ENCODE measurements at places on chromosomes 16 and 17. TPM values are rescaled to one million over a fixed set of nuclear protein-coding genes. Genes with fewer than 3 reads are reported as not detected.

- no peaks in the 10 kb centered on the region for H3K27me3 ChIP-seq
- H3K4me1 ChIP-seq: no peaks in the 10 kb centered on the region
- H3K36me3 ChIP-seq: no peaks in the 10 kb centered on the region
- no peak for DNase-seq
- no peak overlapping the region for H3K4me3 ChIP-seq
Observed at GRCh38 chr16:20830372-20830771, 24.0 kb downstream of the REXO5 start.

GRCh38 chr17:34249478-34249877 is 5.6 kb upstream of the CCL2 start:
- H3K4me1 ChIP-seq: peaks cover 7% of the 10 kb centered on the region
- H3K4me3 ChIP-seq: no peak overlapping the region
- H3K27ac ChIP-seq: no peak overlapping the region
- no peaks in the 10 kb centered on the region for H3K36me3 ChIP-seq
- peaks cover 35% of the 10 kb centered on the region for H3K27me3 ChIP-seq

DNA sequence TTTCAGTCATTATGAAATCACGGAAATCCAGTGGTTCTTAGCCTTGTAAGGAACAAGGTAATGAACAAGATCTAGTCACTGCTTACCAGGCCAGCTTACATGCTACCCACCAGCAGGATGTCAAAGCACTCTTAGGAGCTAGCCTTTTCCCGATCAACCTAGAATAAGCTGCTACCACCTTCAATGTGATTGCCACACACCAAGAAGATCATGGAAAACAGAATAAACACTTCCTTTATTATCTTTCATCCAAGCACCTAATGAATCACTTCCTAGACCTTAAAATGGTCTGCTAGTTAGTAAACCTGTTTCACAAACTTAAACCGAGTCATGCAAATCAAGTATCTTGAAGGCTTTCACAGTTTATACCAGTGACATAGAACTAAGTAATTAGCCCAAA is 5.0 kb downstream of the BBS2 start:
- no peak overlapping the region for H3K4me3 ChIP-seq
- H3K4me1 ChIP-seq: peaks cover 7% of the 10 kb centered on the region
- peaks cover 13% of the 10 kb centered on the region for H3K36me3 ChIP-seq
- H3K27ac ChIP-seq: no peak overlapping the region
- no peak for DNase-seq

DNA sequence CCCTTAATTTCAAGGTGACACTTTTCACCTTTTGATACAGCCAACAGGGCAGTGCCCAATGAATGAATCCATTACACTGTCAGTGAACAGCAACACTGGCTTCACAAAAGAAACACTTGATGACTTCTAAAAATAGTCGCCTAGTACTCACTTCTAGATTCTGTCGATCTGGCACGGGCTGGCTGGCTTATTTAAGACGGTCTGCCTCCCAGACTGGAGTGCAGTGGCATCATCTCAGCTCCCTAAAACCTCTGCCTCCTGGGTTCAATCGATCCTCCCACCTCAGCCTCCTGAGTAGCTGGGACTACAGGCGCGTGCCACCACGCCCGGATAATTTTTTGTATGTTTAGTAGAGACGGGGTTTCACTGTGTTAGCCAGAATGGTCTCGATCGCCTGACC is 1.9 kb downstream of the NDUFAB1 start:
- no peak overlapping the region for H3K27ac ChIP-seq
- DNase-seq: no peak
- H3K27me3 ChIP-seq: no peaks in the 10 kb centered on the region
- H3K4me1 ChIP-seq: peaks cover 9% of the 10 kb centered on the region
- H3K36me3 ChIP-seq: peaks cover 61% of the 10 kb centered on the region

DNA sequence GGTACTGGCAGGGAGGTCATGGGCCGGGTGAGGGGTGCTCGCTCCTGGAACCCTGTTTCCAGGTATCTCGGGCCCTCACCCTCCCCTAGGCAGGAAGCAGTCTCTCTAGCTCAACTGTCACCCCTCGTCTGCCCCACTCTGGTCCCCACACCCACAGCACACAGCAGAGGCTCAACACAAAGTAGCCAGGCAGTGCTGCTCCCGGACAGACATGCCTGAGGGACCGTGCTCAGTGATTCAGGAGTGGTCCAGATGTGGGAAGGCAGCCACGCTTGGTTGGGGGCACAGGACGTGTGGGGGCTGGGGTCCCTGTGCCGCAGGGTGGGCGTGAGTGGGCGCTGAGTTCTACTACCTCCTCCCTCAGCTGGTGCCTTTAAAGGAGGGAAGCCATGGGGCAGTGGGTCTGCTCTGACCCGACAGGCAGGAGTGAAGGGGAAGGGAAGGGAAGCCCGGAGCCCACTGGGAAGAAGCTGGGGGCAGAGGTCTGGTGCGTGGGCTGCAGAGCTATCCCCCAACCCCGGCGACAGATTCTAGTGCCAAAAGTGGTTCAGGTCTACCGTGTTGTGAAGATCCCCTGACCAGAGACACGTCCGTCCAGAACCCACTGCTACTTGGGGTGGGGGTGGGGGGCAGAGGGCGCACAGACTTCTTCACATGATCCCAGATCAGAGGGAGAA is 11.8 kb downstream of the SLC16A3 start:
- no peaks in the 10 kb centered on the region for H3K27me3 ChIP-seq
- H3K4me3 ChIP-seq: no peak overlapping the region
- peaks cover 23% of the 10 kb centered on the region for H3K4me1 ChIP-seq
- DNase-seq: no peak
- H3K36me3 ChIP-seq: peaks cover 84% of the 10 kb centered on the region
- H3K27ac ChIP-seq: peak overlapping the region; percentile 17

GRCh38 chr16:66412182-66412581 is 14.9 kb upstream of the BEAN1 start:
- H3K4me1 ChIP-seq: peaks cover 29% of the 10 kb centered on the region
- DNase-seq: no peak
- H3K36me3 ChIP-seq: peaks cover 10% of the 10 kb centered on the region
- H3K4me3 ChIP-seq: no peak overlapping the region

GRCh38 chr17:6471531-6472465 is 27.5 kb downstream of the PIMREG start:
- H3K4me3 ChIP-seq: no peak overlapping the region
- no peak for DNase-seq
- no peak overlapping the region for H3K27ac ChIP-seq
- peaks cover 7% of the 10 kb centered on the region for H3K36me3 ChIP-seq

GRCh38 chr17:77045441-77046041 is 95.2 kb upstream of the SEC14L1 start:
- peaks cover 26% of the 10 kb centered on the region for H3K27me3 ChIP-seq
- H3K4me3 ChIP-seq: no peak overlapping the region
- H3K27ac ChIP-seq: no peak overlapping the region
- no peaks in the 10 kb centered on the region for H3K36me3 ChIP-seq
- no peaks in the 10 kb centered on the region for H3K4me1 ChIP-seq

DNA sequence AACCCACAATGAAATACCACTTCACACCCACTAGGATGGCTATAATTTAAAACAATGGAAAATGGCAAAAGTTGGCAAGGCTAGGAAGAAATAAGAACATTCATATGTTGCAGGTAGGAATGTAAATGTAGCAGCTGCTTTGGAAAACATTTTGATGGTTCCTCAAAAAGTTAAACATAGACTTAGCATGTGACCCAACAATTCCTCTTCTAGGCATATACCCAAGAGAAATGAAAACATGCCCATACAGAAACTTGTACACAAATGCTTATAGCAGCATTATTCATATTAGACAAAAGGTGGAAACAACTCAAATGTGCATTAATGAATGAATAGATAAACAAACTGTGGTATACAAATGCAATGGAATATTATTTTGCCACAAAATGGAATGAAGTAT is 36.1 kb downstream of the MEOX1 start:
- H3K4me1 ChIP-seq: no peaks in the 10 kb centered on the region
- H3K27me3 ChIP-seq: peaks cover 92% of the 10 kb centered on the region
- DNase-seq: no peak
- no peaks in the 10 kb centered on the region for H3K36me3 ChIP-seq
- no peak overlapping the region for H3K27ac ChIP-seq
- H3K4me3 ChIP-seq: no peak overlapping the region

GRCh38 chr17:15106540-15106939 is 158.6 kb downstream of the PMP22 start:
- H3K27ac ChIP-seq: no peak overlapping the region
- no peak overlapping the region for H3K4me3 ChIP-seq
- no peaks in the 10 kb centered on the region for H3K4me1 ChIP-seq

DNA sequence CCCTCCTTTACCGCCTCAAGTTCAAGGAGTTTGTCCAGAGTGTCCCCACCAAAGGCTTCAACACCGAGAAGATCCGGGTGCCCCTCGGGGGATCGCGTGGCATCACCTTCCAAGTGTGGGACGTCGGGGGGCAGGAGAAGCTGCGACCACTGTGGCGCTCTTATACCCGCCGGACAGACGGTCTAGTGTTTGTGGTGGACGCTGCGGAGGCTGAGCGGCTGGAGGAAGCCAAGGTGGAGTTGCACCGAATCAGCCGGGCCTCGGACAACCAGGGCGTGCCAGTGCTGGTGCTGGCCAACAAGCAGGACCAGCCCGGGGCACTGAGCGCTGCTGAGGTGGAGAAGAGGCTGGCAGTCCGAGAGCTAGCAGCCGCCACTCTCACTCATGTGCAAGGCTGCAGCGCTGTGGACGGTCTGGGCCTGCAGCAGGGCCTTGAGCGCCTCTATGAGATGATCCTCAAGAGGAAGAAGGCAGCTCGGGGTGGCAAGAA is 1.1 kb downstream of the ARL4D start:
- H3K27me3 ChIP-seq: no peaks in the 10 kb centered on the region
- peaks cover 13% of the 10 kb centered on the region for H3K4me1 ChIP-seq
- DNase-seq: no peak

DNA sequence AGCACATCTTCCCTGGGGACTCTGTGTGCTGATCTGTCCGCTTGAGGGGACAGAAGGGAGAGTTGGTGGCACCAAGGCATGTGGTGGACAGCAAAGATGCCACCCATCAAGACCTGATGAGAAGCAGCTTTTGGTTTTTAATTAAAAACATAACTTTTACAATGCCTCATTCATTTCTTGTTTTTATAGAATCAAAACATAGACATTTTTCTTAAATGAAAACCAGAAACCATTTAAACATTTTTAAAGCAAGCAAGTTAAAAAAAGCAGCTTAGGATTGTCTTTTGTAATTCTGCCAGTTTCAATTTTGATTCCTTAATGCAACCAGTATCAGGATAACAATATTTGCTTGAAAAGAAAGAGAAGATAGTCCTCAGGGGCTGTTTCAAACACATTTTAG is 123.7 kb upstream of the AXIN2 start:
- H3K4me1 ChIP-seq: no peaks in the 10 kb centered on the region
- no peak for DNase-seq
- H3K36me3 ChIP-seq: no peaks in the 10 kb centered on the region

The BCO1 gene
- total RNA-seq: 9.1 TPM

The RTN4RL1 gene
- total RNA-seq: not detected

The NPTX1 gene
- total RNA-seq: 0.21 TPM

The KRT33B gene
- total RNA-seq: not detected
